Endothelial cell of coronary artery (primary cell): ENCODE measurements at places on chromosomes 13 and 19. TPM values are rescaled to one million over a fixed set of nuclear protein-coding genes. Genes with fewer than 3 reads are reported as not detected.

KLF12 gene
- 7.7 and 9.9 TPM in 2 replicates for total RNA-seq

TBXA2R gene
- 0.63 and 1.2 TPM in 2 replicates for total RNA-seq

SAE1 gene
- 124 and 173 TPM in 2 replicates for total RNA-seq

BRME1 gene
- 0.54 and 0.66 TPM in 2 replicates for total RNA-seq

ZNF324B gene
- 7.6 and 8.7 TPM in 2 replicates for total RNA-seq

LGALS4 gene
- 0.09 TPM in 1 of 2 replicates, not detected in the other for total RNA-seq

RAD23A gene
- 59.1 and 98.8 TPM in 2 replicates for total RNA-seq

CCDC8 gene
- 0.45 and 3.2 TPM in 2 replicates for total RNA-seq

CCL25 gene
- not detected in 2 replicates for total RNA-seq

UPK1A gene
- not detected in 2 replicates for total RNA-seq

RHPN2 gene
- 2.2 and 2.7 TPM in 2 replicates for total RNA-seq

AKAP8 gene
- total RNA-seq: 16.8 and 20.0 TPM in 2 replicates

SULT2A1 gene
- not detected in 2 replicates for total RNA-seq

VSIG10L gene
- total RNA-seq: 0.18 and 0.19 TPM in 2 replicates

NLRP12 gene
- 1.3 and 2.1 TPM in 2 replicates for total RNA-seq

BCAM gene
- total RNA-seq: 15.7 and 21.9 TPM in 2 replicates

LIG1 gene
- total RNA-seq: 22.6 and 51.4 TPM in 2 replicates

DNAJC15 gene
- total RNA-seq: 17.5 and 20.5 TPM in 2 replicates

KLK2 gene
- not detected in 2 replicates for total RNA-seq

TMIGD2 gene
- total RNA-seq: not detected in 2 replicates

SERPINE3 gene
- not detected in 2 replicates for total RNA-seq

SLC25A41 gene
- under 0.01 and 0.09 TPM in 2 replicates for total RNA-seq

KISS1R gene
- not detected in 2 replicates for total RNA-seq

PGLYRP2 gene
- total RNA-seq: under 0.01 TPM in 1 of 2 replicates, not detected in the other
